ENCODE measurements at places on chromosomes 2 and 18. TPM values are rescaled to one million over a fixed set of nuclear protein-coding genes. Genes with fewer than 3 reads are reported as not detected.

- DNase-seq = no peak
Measured at GRCh38 chr2:47063538-47063930, 91.6 kb downstream of the STPG4 start.

- DNase-seq = no peak
Measured at GRCh38 chr18:755506-755905, 43.1 kb upstream of the ENOSF1 start.

DNA sequence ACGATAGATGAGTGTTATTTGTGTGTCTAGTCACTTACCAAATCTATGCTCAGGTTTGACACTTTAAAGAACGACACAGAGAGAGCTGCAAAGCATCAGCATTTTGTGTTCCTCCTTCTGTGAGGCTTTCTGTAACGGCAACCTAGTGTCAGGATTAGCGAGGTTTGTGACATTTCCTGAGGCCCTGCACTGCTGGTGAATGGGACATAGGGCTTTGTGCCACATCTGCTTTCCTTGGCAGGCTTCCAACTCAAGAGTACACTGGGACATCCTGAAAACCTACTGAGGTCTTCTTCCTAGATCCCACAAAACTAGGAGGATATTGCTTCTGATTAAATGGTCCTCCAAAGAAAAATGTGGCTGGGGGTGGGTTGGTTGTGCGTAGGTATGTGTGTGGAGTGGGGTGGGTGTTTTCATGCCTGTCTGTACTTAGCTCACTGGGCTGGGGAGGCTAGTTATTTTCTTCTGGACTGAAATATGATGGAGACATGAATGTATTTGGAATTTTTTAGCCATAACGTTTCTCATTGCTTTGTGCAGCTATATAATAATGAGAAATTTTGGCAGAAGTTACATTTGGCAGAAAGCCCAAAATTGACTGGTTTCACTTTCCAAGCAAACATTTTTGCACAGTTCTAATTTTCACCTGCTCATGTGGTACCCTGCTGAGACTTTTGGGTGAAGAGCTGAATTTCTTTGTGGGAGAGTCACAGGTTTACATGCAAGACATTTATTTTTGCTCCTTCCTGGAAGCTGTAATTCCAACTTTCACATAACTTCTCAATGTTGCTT is 308.4 kb downstream of the XIRP2 start:
- peak; percentile 35 for DNase-seq

- no peak for DNase-seq
Measured at GRCh38 chr2:11996618-11997017, 250.2 kb downstream of the LPIN1 start.

DNA sequence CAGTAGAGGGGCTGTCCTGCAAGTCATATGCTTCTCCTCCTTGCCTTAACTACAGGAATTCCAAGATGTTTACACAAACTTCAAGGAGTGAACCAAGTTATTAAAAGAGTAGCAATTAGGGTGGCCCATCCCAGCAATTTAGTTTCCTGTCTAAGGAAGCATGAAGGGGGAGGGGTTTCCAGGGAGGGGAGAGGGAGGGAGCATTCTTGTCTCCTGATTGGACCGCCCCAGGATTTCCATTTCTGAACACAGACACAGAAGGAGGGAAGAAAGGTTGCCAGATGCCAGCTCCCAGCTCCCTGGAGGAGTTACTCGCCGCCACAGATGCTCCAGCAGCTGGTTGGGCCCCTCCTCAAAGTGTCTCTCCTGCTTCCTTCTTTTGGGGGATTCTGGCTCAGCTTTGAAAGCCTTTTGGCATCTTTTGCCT is 107.6 kb downstream of the TRIB2 start:
- no peak for DNase-seq

GRCh38 chr2:9982891-9983290 is 31.4 kb downstream of the GRHL1 start:
- DNase-seq = no peak

DNA sequence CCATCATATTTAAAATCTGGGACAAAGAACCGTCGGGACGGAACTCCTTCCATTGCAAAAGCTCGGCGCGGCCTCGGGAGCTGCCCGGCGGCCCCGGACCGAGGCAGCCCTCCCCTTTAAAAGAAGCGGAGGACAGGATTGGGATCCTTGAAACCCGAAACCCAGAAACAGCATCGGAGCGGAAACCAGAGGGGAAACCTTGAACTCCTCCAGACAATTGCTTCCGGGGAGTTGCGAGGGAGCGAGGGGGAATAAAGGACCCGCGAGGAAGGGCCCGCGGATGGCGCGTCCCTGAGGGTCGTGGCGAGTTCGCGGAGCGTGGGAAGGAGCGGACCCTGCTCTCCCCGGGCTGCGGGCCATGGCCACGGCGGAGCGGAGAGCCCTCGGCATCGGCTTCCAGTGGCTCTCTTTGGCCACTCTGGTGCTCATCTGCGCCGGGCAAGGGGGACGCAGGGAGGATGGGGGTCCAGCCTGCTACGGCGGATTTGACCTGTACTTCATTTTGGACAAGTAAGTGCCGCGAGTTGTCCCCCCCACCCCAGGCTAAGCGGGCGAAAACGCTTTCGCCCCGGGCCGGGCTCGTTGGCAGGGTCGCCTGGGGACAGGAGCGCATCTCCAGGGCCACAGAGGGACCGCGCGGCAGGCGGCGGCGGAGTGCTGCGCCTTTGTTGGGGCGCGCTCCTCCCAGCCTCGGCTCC is at the start of gene ANTXR1:
ANTXR1 (plus strand) TSS at position 38 of the 698 bp plus-strand sequence; CDS start at position 359, 321 bp downstream.
- peak; percentile 38 for DNase-seq

DNA sequence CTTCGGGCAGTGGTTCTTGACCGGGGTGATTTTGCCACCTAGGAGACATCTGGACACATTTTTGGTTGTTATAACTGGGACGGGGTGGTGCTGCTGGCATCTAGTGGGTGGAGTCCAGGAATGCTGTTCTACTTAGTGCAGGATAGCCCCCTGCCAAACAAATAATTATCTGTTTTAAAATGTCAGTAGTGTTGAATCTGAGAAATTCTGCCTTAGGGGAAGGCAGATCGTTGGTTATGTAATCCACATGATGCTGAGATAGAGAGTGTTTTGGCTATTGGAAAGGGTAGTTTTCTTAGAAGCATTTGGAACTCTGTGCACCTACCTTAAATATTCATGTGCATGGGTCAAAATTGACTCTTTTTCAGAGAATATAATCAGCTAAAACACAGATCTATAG is 199.0 kb downstream of the TPGS2 start:
- DNase-seq = no peak

- DNase-seq = peak; percentile 91
Measured at GRCh38 chr2:23939987-23940717, at the start of gene UBXN2A. TSS of gene UBXN2A (plus strand) at chr2:23940463. CDS start at chr2:23958315, 17,852 bp downstream.

DNA sequence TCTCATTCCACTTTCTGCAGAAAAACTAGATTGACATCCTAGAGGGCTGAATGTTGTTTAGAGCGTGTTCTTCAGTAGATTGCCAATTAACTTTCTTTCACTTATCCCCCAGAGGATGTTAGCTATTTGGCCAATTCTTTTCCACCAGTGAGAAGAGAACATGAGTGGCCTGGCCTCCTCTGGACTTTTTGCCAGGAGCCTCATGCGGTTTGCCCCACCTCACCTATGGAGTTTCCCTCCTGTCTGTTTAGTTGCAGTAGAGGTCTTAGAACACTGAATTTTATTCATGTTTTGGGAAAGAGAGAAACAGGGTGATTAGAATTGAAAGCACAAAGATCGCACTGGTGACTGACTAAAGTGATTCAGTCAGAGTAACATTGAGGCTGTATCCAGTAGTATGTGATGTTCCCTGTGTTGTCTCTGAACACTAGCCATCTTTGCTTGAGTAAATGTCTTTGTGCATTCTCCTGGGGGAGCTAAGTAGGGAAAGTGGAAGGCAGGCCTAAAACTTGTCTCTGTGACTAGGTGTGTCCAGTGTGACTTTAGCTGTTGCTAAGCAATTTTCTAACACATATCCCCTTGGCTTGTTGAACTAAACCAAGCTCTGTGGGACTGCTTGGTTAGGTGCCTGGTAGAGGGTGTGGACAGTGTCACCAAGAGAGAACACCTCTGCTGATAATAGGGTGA is 34.0 kb downstream of the UGP2 start:
- DNase-seq = no peak

- no peak for DNase-seq
Measured at GRCh38 chr2:9498210-9498609, 23.9 kb downstream of the IAH1 start.

- no peak for DNase-seq
Measured at GRCh38 chr2:197152451-197153228, 157.9 kb downstream of the ANKRD44 start.

DNA sequence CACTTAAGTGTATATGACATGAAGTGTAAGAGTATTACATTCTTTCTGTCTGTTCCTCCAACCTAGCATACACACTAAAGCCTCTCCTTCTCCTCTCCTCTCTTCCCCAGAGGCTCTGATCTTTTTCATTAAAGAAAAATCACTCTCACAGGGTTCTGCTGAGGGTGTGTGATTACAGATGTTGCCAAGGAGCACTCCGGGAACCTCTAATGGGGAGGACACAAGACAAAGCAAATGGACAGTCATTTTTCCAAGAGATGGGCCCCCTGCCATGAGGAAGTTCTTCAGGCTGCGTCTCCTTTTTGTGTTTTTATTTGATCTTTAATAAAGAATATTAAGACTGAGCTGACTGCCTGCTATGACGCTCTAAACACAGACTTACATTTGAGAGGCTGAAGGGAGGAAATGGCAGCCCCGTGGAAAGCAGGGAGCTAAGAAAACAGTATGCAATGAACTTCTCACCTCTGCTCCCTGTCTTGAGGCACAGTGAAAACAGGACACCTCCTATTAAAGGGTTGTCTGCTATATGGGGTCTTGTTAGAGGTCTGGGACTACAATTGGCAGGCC is 578.1 kb downstream of the PIK3C3 start:
- DNase-seq = no peak

DNA sequence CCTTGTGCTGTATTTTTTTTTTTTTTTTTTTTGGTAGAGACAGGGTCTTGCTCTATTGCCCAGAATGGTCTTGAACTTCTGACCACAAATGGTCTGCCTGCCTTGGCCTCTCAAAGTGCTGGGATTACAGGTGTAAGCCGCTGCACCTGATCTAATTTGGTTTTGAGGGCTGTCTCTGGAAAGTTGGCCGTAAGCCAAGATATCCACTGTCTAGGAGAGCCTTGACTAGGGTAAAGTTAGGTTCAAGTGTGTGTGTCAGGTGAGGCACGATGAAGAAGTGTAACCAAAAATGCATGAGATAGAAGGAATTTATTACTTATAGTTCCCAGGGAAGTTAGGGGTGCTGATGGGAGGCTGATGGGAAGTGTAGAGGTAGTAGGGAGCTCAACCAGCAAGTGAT is 46.7 kb downstream of the INO80C start:
- DNase-seq = no peak

GRCh38 chr2:10004401-10004800 is 38.9 kb upstream of the KLF11 start:
- no peak for DNase-seq

DNA sequence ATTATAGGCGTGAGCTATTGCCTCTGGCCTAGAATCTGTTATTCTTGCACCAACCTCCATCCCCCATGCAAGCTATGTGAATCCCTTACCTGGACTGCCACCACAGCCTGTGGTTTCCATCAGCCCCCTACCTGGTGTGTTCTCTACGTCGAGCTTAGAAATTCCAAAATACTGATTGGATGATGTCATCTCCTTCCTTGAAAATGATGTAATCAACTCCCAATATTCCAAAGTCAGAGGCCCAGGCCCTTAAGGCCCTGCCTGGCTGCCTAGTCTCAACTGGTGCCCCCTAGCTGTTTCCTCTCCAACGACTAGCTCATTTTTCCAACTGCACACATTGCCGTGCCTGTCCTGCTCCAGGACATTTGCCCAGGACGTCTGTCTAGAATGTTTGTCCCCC is 41.3 kb upstream of the GBX2 start:
- no peak for DNase-seq

DNA sequence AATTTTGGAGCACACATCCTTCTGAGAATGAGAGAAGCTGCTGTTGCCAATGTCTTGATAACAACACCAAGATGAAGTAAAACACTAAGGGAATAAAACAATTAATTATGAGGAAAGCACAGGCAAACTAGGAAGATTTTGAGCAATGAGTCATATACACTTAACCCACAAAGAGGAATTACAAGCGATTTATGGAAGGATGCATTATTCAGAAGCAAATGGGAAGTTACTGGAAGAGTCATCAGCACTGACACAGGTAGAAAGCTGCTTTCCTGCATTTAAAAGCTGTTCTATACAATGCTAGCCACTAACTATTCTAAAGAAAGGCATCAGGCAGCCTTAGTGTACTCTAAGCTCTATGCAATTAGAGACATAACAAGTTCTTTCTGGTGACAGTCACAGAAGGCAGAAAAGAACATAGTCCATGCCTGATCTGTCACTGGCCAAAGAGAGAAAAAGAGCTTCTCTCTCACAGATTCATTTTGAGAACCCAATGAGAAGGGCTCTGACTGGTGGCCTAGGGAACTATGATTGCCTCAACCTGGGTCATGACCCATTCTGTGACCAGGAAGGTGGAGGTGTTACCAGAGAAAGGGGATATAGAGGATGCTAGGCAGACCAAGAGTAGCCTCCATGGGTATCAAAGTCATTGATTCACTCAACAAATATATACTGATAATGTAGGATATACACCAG is 45.4 kb downstream of the M1AP start:
- DNase-seq = no peak

GRCh38 chr2:205769495-205769850 is 87.2 kb downstream of the NRP2 start:
- no peak for DNase-seq

GRCh38 chr2:192029089-192029488 is 165.6 kb downstream of the TMEFF2 start:
- DNase-seq = no peak

DNA sequence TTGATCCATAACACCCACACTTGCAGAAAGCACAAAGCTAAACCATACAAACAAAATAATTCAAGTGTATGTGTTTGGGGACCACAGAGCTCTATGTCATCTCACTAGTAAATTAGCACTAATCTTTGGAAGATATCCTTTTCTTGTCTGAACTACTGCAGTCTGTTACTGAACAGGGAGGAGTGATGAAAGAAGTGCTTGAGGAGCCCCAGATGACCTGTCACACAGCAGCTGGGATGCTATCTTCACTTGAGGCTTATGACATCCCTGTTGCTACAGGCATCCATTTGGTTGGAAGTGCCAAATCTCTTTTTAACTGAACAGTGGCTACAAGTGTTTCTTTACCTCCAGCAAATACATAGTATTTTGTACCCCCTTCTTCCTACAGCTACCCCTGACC is 386.3 kb upstream of the CHAC2 start:
- DNase-seq = no peak

- no peak for DNase-seq
Measured at GRCh38 chr2:15856318-15856717, 84.0 kb upstream of the MYCN start.

GRCh38 chr2:221567809-221568208 is 4.3 kb downstream of the EPHA4 start:
- DNase-seq = no peak

GRCh38 chr2:164457271-164457670 is 164.0 kb downstream of the GRB14 start:
- DNase-seq = no peak

Gene G6PC2
- not detected for polyA plus RNA-seq

Gene CXCR4
- 41.3 TPM for polyA plus RNA-seq

Gene GPAT2
- 2.7 TPM for polyA plus RNA-seq

Gene NMUR1
- polyA plus RNA-seq = 0.62 TPM

Gene CERKL
- polyA plus RNA-seq = 8.0 TPM

Gene CXCR1
- not detected for polyA plus RNA-seq

Gene CTLA4
- polyA plus RNA-seq = 0.40 TPM

Gene RND3
- 89.2 TPM for polyA plus RNA-seq

Gene LYPD6
- polyA plus RNA-seq = 16.7 TPM

Gene CCT4
- 145 TPM for polyA plus RNA-seq

Data from left lung (tissue), 14 donors.